ENCODE measurements at places on chromosomes 2 and 18.

GRCh38 chr2:217588266-217588665 is 414.5 kb downstream of the TNS1 start:
- DNase-seq: peak; percentile 33

DNA sequence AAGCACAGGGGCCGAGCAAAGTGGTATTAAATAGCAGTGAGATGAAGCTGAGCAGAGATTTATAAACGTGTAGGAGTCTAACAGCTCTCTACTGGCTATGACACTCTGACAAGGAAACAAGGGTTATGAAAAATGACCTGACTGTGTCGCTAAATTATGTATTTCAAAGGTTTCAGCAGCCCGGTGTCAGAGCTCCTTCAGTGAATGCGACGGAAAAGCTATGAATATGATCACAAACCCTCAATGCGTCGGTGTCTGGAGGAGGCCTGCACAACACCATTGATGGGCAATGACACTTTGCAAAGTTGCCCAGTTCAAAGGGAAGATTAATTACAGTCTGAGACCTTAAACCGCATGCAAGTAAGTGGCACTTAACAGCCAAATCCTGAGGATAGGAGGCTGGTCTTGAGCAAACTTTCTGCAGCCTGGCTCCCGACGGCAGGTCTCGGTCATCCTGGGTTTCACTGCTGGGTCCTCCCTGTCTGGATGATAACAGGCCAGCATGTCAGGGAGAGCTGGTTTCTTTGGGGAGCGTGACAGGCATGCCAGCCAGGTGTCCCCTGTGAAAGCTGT is 615.1 kb upstream of the SALL3 start:
- DNase-seq: no peak

DNA sequence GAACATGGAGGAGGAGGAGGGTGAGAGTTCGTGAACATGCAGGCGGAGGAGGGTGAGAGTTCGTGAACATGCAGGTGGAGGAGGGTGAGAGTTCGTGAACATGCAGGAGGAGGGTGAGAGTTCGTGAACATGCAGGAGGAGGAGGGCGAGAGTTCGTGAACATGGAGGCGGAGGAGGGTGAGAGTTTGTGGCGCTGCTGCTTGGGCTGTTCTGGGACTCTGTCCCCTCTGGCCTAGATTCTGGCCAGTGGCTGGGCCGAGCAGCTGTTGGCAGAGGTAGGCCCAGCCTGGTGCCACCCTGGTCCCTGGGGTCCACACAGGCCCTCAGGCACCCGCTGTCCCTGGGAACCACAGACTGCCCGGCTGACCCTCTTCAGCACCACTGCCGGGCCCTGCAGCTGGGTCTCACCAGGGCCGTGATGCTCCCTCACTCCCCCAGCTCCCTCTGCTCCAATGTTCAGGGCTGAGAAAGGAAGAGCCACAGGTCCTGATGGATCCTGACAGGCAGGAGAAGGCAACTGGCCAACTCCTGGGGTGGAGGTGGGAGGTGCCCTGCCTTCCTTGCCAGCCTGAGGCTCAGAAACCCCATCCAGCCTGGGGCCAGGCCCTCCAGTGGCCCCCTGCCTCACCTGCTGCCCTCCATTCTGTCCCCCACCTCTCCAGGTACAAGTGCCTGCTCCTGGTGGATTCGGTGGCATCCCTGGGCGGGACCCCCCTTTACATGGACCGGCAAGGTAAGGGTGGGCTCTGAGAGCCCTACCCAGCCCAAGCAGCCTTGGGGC is 3.9 kb downstream of the AGXT start:
- no peak for DNase-seq

GRCh38 chr2:156537141-156537540 is 101.0 kb downstream of the GPD2 start:
- DNase-seq: peak; percentile 77

DNA sequence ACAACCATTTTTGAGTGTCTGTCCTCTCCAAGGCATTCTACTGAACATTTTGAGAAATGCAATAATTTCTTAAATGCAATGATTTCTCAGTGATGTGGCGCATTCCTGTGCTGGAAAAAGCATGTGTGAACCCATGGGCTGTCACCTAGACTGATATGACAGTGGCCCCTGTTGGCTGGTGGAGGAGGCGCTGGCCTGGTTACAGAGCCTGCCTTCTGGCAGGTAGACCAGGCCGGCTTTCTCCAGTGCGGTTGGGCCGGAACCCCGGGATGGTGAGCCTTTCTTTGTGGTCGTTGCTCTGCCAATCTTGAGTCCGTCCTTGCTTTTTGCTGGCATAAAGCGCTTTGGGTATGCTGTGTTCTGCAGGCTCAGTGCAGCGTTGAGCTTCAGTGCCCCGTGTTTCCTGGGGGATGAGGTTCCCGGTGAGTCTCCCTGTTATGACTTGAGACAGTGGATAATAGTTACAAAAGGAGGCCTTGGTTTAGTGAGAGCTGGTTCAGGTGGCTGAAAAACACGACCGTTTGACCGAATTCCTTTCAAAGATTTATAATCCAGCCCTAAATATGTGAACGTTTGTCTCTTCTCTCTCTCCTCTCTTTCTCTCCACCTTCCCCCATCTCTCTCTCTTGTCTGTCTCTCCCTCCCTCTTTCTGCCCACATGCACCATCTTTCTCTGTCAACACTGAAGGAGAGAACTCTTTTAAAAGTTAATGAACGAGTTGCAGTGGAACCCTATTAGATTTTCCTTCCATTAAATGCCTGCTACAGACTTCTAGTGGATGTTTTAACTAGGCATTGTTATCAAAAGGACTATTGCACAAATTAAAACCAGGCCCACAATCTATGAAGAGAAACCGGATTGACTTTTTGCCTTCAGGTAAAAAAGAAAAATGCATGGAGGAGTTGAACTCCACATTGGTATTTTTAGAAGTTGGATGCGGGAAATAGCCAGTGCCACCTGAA is 34.0 kb downstream of the TSHZ1 start:
- no peak for DNase-seq

DNA sequence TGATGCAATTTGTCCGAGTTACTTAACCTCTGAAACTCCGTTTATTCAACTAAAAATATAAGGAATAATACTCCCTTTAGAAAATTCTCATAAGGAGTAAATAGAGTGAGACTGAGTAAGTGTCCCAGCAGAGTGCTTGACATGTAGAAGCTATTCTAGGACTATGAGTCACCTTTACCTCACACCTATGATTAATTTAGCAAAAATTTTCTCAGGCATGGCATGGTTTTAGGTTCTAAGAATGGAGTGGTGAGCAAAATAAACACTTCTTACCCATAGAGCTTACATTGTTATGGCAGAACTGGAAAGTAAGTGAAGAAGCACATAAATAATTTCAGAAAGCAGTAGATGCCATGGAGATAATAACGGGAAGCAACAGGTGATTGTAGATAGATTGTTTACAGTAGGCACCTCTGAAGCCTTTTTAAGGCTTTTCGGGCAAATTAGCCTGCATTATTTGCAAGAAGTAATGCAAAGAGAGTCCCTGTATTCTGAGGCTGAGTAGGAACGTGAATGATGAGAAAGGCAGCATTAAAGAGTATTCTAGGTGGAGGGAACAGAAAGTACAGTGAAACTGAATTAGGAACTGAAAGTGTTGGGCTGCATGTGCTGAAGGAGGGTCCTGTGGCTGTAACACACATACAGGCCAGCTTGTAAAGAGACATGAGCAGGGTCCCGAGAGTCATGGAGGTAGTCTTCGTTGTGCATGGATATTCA is 209.2 kb downstream of the ZNF407 start:
- DNase-seq: peak; percentile 80

DNA sequence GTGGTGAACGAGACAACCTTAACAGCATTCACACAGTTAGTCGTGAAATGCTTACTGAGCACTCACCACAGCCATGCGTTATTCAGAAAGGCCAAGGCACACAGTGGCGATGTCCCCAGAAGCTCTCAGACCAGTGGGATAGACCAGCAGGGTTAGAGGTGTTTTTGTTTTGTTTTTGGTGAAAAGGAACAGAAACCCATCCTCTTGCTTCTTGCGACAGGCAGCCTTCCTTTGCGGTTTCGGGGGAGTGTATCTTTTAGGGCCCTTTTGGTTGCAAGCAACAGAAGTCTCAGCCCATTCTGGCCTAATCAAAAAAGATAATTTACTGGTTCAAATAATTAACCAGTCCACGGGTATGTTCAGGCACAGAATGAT is 4.7 kb downstream of the GNLY start:
- DNase-seq: no peak

DNA sequence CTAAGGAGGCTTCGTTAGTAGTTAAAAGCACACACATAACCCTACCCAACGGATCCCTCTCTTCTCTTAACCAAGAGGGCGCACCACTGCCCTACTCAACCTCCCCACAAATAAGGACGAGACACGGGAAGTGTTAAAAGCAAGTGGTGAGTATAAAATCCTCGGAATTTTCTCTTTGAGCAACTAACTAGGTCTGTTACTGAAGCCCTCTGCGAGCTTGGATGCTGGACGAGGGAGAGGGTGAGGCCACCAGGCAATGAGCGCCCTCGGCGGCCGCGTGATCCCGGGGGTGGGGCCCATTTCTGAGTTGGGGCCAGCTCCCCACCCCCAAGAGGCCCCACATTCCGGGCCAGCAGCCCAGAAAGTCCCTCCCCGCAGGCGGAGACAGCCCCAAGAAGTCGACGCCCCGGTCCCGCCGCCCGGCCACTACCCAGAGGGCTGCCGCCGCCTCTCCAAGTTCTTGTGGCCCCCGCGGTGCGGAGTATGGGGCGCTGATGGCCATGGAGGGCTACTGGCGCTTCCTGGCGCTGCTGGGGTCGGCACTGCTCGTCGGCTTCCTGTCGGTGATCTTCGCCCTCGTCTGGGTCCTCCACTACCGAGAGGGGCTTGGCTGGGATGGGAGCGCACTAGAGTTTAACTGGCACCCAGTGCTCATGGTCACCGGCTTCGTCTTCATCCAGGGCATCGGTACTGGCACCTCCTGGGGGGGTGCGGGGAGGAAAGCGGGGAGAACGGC is at the start of gene CYBRD1:
CYBRD1 (plus strand) TSS at position 423 of the 736 bp plus-strand sequence; CDS start at position 495, 72 bp downstream.
- peak; percentile 90 for DNase-seq

DNA sequence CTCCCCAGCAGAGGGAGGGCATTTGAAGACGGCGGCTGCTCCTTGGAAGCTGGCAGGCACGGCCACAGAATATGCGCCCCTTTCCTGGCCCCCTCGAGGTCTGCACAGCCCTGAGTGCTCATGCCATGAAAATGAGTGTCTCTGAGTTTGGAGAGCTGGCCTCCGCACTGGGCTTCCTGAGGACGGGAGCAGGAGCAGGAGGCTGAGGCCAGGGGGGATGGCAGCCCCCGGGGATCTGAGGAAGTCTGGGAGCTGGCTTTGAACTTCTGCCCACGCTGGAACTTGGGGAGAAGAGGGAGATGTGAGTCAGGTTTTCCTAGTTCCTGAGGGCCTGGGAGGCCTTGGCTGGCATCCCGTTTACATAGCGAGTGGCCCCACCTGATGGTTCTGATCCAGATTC is 47.0 kb downstream of the RRM2 start:
- DNase-seq: peak; percentile 18

DNA sequence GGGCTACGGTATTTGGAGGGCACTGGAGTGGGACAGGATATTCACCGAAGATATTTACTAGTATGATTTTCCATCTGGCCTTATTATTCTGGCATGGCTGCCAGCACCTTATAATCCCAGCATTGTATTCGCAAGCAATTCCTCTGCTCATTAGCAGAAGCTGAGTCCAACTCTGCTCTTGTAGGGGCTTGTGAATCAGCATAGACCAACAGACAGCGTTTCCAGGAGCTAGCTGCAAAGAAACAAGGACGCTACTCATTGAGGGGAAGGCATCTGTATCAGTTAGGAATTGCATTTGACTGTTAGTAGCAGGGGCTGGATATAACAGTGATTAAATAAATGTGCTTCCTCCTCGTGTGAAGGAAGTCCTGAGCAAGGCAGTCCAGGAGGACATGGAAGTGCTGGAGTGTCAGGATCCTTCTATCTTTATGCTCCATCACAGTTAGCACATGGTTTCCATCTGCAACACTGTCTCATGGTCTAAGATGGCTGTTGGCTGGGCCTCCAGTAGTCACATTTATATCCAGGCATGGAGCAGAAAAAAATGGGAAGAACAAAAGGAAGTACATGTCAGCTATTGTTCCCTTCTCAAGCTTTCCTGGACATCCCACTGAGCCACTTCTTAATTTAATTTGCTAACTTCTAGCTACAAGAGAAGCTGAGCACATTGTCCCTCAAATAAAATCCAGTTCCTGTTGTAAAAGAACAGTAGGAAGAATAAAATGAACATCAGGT is 214.1 kb downstream of the C1D start:
- DNase-seq: no peak

DNA sequence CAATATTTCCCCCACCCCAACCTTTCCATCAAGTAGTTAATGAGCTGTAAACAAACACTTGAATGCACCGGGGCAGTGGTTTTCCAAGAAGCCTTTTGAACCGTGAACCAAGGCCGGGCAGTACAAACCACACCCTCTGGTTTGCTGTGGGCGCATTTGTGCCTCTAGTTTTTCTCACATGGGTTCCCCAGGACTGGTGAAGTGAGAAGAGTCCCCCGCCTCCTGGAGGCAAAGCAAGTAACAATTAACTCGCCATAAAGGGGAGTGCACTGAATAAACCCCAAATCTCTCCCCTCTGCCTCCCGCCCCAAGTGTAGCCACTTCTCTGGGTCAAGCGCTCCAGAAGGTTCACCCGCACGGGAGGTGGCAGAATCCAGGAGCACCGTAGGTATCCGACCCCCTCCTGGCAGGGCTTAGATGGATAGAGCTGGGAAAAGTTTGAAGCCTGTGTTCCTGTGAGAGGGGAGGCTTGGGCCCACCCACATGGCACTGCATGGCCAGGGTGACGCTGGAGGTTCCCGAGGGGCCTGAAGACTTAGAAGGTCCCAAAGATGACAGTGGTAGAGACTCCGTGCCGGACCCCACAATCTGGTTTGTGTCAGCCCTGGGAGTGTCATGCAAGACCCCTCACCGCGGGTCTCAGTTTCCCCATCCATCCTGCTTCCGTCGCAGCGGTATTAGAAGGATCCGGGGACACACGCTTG is 182.2 kb downstream of the SMAD2 start:
- DNase-seq: no peak

DNA sequence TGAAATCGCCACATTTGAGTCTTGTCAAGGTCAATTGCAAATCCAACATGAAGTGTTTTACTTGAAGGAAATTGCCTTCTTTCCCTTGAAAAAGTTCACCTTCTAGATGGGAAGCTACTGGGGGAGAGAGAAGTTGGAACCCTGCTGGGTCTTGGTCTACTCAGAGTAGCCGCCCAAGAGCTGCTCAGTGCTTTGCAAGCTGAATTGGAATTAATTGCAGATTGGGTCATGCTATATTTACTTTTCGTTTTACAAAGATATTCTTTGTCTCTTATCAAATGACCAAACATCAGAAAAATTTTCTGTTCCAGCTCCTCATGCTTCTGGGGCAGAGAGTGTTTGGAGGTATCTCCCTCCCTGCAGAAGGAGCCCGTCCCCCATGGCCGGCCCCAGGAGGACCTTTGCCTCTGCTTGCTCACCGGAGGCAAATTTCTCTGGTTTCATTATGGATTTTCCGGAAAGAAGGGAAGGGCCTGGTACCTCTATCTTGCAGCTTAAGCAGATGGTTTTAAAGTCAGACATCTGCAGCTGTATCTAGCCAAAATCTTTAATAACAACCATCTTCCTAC is 289.7 kb downstream of the MYT1L start:
- no peak for DNase-seq

Data from fibroblast of skin of abdomen (primary cell).